ENCODE measurements at places on chromosomes 11 and 22. TPM values are rescaled to one million over a fixed set of nuclear protein-coding genes. Genes with fewer than 3 reads are reported as not detected.

GRCh38 chr11:106409671-106410070 lies 332.2 kb downstream of the AASDHPPT start:
- DNase-seq: no peak

DNA sequence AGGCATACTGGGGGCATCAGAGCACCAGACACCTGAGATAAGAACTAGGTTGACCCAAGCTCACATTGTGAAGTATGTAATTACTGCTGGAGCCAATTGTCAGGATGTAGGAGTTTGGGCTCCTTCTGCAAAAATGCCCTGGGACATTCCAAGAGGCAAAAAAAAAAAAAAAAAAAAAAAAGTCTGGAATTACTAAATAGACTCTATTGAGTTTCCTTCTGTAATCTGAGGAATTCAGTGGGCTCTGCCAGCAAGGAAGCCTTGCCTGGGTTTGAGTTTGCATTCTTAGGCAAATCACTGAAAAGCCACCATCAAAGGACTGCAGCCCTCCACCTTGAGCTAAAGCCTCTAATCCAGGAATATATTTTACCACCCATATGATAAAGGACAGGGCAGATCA lies 8.0 kb upstream of the CAVIN3 start:
- no peak for DNase-seq

DNA sequence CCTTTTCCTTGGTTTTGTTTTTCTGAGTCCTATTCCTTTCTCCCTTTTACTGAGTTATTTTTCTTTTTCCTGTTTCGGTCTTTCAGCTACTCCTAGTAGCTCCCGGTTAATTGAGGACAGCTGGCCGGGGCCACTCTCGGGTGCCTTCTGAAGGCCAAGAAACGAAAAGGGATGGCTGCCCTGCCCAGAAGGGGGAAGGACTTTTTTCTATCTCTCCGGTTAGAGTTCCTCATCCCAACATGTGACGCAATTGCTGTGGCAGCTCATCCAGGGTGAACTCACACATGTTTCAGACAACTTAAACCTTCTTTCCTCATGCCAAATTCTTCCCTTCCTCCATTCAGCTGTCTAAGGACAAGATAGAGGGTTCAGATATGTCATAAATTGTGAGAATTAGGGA lies 83.6 kb downstream of the PIWIL4 start:
- DNase-seq: no peak

- no peak for DNase-seq
These were observed 330.6 kb downstream of the SHANK2 start for GRCh38 chr11:70921804-70922203.

DNA sequence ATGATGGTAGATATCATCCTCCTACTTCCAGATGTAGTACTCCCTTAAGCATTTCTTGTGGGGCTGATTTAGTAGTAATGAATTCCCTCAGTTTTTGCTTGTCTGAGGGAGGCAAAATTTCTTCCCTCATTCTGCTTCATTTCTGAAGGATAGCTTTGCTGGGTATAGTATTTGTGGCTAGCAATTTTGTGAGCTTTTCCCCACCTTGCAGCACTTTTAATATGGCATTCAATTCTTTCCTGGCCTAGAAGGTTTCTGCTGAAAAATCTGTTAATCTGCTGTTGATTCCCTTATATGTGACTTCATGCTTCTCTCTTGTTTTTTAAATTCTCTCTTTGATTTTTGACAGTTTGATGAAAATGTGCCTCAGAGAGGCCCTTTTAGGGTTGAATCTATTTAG lies 50.4 kb downstream of the KCNQ1OT1 start:
- DNase-seq: no peak

DNA sequence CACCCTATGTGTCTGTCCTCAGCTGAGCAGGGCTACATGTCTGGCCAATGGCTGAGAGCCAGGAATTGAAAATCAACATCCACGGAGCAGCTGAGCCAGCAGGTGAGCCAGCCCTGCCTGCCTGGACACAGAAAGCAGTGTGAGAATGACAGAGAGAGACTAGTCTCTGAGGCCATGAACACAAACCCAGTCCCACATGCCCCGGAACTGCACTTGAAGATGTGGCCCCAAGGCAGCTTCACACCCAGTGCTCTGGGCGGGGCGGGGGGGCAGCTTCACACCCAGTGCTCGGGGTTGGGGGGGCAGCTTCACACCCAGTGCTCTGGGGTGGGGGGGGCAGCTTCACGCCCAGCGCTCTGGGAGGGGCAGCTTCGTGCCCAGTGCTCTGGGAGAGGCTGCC lies 37.6 kb downstream of the TRMU start:
- no peak for DNase-seq

GRCh38 chr11:77252555-77253270 lies 48.8 kb downstream of the GDPD4 start:
- DNase-seq: no peak

GRCh38 chr11:77205467-77206263 lies 77.6 kb downstream of the MYO7A start:
- DNase-seq: no peak

DNA sequence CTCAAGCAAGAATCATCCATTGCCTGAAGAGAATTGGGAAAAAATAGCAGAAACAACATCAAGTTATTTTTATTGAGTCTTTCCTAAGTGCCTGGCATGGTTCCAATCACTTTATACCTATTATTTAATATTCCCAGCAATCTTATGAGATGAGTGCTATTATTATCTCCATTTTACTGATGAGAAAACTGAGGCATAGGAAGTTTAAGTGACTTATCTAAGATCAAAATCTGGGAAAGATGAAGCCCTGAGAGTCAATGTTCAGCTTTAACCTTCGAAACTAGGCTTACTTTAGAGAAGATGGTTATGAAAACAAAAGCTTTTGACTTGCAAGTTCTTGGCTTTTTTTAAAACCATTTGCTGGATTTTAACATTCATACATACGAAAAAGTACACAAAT lies 141.6 kb downstream of the APIP start:
- DNase-seq: no peak

GRCh38 chr22:45105281-45105702 lies 58.4 kb upstream of the NUP50 start:
- DNase-seq: no peak

Gene PDGFD
- total RNA-seq: 4.8 TPM

Gene DEUP1
- 0.82 TPM for total RNA-seq

Gene TMEM45B
- 0.64 TPM for total RNA-seq

Gene GDPD4
- total RNA-seq: not detected

Gene DDT
- 32.5 TPM for total RNA-seq

Gene HTR3A
- not detected for total RNA-seq
